ENCODE measurements at places on chromosomes 7 and 10.

GRCh38 chr10:35546824-35547225, 58.3 kb upstream of the GJD4 start:
- DNase-seq: peak; percentile 18

GRCh38 chr10:28849309-28849708, 172.0 kb downstream of the BAMBI start:
- DNase-seq: no peak

- DNase-seq: peak; percentile 77
Measured at GRCh38 chr7:90613088-90613498, 17.0 kb downstream of the CDK14 start.

GRCh38 chr7:4267341-4268039, 414.6 kb upstream of the FOXK1 start:
- DNase-seq: no peak

- no peak for DNase-seq
Measured at GRCh38 chr10:44030132-44030531, 354.8 kb downstream of the CXCL12 start.

DNA sequence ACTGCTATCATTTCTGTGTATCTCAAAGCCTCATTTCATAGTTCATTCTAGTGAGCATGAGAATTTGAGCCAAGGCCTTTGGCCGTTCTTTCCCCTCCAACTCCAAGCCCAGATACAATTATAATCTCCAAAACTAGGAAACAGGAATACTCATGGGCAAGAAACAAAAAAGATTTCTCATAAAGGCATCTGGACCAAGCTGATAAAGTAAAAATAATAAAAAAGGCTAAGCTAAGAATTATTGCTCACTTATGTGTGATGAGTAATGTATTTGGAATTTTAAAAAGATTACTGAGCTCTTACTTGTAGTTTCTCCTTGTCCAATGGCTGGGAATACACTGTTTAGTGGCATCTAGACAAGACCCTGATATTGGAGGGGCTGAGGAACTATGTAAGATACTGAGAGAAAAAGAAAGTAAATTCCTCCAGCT, 196.4 kb upstream of the POM121L12 start:
- peak; percentile 80 for DNase-seq

GRCh38 chr7:10588084-10588483, 385.6 kb upstream of the PHF14 start:
- DNase-seq: no peak

Measured in mesenchymal stem cell (in vitro differentiated cells and primary cell).